ENCODE measurements at places on chromosomes 11 and 22. TPM values are rescaled to one million over a fixed set of nuclear protein-coding genes. Genes with fewer than 3 reads are reported as not detected.

GRCh38 chr11:122851366-122851966 is 13.2 kb downstream of the CRTAM start:
- peak; percentile 34 for DNase-seq

- no peak for DNase-seq
Observed at GRCh38 chr11:64507832-64508375, 83.1 kb upstream of the SLC22A12 start.

DNA sequence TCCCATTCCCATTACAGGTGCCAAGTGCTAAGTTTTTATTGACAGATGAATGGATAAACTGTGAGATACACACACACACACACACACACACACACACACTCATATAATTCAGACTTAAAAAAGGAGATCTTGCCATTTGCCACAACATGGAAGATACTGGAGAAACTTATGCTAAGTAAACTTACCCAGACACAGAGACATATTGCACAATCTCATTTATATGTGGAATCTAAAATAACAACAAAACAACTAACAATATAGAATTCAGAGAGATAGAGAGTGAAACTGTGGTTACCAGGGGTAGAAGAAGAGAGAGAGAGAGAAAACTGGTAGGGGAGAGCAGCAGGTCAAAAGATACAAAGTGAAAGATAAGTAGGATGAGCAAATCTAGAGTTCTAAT is 1.4 kb downstream of the MS4A6E start:
- DNase-seq, result no peak

- DNase-seq, result no peak
Observed at GRCh38 chr11:76083563-76084451, 122.5 kb downstream of the WNT11 start.

- no peak for DNase-seq
Observed at GRCh38 chr11:14266622-14267021, 92.4 kb downstream of the RRAS2 start.

- no peak for DNase-seq
Observed at GRCh38 chr11:61747192-61747966, 5.1 kb upstream of the MYRF start.

DNA sequence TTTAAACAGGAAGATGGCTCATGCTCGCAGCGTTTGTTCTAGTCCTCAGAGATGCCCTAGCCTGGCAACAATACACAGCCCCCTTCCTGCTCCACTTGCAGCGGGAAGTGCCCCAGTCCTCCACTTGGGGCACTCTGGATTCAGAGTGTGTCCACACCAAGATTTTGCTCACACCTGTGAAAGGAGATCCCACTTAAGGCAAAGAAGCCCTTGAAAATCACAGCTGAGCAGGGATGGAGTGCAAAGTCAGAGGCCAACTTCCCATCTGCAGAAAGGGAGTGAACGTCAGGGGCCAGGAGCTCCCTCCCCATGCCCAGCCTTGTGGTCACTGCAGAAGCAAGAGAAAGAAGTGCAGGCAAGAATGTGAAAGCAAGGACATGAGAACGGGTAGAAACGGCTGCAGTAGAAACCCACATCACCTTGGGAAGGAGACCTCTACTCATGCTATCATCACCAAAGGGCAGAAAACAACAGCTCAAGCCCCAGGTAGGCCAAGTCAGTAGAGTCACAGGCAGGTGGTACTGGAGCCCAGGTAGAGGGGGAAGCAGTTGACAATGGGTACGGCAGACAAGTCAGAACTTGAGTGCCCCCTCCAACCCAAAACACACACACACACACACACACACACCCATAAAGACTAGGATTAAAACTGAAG is 157.4 kb downstream of the BUD13 start:
- no peak for DNase-seq

DNA sequence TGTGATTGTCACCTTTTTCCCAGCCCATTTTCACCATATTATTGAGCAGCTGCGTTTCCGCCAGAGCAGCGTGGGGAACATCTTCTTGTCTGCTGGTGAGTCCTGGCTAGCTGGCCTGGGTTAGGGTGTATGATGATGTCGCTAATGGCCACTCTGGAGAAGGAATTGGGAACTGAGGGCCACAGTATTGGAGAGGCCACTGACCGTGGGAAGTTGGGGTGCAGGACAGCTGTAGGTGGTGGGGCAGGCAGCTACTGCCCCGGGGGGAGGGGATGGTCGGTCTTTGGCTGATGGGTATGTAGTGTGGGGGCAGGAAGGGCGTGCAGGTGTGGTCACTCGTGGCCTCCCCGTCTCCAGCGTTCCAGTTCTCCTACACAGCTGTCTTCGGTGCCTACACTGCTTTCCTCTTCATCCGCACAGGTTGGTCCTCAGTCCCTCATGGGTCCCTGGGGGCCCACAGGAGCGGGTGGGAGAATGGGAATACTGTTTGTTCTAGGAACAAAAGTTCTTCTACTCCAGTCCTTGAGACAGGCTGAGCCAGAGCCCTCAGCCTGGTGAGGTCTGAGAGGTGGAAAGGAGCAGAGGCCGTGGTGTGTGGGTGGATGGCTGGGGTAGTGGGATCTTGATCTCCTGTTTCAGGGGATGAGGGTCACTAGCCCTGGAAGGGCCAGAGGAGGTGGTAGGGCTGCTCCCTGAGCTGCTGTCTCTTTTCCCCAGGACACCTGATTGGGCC is 2.1 kb downstream of the RCE1 start:
- DNase-seq, result no peak

- no peak for DNase-seq
Observed at GRCh38 chr22:31340360-31340759, 5.8 kb downstream of the PATZ1 start.

DNA sequence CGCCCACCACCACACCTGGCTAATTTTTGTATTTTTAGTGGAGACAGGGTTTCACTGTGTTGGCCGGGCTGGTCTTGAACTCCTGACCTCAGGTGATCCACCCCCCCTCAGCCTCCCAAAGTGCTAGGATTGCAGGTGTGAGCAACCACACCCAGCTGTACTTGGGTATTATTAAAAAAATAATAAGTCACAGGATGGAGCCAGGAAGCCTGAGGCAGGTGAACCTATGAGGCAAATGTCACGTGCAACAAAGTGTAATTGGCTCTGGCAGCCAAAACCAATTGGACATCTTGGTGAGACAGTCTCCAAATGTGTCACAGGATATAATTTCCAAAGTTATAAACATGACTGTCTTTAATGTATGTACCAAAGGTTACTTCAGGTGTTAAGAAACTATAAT is 24.0 kb upstream of the MALAT1 start:
- DNase-seq, result no peak

DNA sequence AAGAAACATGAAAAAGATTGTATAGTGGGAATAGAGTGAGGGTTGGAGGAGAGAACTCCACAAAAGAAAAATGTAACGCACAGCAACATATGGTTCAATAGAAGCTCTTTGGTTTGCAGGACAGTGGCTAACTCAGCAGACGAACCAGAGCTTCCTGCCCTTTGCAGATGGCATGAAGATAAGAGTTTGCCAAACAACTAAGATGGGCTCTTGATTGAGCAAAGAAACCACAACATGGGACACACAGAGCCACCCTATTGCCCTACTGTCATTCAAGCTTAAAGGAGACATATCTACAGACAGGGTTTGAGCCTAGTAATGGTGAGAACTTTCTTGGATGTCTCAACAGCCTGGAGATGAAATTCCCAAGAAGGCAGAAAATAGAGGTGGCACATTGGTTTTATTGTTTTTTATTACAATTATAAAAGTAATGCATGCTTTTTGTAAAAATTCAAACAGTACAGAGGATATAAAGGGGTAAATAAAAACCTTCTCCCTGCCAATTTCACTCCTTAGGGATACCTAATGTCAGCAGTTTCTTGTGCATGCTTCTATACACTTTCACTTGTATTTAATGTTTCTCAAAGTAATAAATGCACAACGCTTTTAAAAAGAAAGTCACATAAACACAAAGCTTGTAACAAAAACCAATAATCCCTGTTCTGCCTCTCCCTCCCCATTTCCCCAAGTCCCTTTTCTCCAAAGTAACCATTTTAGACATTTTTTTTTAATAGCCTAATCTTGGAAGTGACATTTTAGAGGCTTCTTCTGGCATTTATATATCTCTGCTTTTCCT is 63.7 kb downstream of the COPB1 start:
- peak; percentile 16 for DNase-seq

DNA sequence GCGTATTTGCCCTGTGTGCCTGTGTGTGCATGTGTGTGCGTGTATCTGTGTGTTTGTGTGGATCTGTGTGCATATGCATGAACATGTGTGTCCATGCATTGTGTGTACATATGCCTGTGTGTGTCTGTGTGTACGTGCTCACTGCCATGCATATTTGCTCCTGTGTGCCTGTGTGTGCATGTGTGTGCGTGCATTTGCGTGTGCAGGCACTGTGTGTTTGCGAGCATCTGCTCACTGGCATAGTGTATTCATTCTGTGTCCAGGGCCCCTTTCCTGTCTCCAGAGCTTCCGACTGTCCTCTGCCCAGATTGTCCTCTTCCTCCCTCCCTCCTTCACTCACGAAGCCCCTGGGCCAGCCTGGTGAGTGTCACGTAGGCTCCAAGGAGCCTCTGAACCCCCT is 5.8 kb downstream of the EMID1 start:
- no peak for DNase-seq

DNA sequence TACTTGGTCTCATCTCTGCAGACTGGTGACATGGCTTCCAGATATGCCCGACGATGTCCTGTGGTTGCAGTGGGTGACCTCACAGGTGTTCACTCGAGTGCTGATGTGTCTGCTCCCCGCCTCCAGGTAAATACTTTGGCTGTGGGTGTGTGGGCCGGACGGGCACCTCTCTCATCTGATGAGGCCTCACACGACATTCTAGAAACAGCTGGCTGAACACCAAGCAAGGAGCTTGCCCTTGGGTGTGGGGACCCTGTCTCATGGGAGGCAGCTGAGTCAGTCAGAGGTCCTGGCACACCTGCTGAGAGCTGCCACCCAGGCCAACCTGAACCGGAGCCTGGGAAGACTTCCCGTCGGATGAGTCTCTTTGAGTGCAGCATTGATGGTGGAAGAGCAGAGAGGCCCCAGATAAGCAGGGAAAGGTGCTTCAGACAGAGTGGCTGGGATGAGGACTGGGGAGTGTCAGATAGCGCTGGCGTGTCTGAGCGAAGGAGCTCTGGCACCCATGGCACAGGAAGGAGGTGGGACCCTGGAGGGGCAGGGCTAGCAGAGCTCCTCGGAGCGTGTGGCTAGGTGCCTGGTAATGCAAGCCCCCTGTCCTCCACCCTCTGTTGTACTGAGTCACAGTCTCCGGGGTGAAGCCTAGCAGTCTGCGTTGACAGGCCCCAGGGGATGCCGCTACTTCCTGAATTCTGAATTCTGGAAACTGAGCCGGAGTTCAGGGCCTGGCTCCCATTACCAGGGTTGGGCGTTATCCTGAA is 10.4 kb upstream of the SAMM50 start:
- no peak for DNase-seq

DNA sequence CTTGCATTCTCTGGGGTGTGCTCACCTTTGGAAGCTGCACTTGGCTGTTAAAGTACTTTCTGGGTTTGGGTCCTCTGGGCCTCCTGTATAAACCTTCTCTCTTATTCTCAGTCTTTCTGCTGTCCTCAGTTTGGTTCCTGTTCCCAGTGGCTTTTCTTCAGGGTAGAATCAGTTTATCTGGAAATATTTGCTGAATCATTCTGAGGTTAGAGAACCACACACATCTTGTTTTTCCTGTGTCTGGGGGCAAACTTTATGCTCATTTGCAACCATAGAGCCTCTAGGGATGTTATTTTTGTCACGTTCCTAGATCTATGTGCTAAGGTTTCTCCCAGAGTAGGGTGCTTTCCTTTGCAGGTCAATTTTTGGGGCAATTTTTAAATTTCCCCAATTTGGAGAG is 224.3 kb upstream of the C11orf87 start:
- no peak for DNase-seq

GRCh38 chr11:34154059-34154875 is 48.8 kb downstream of the NAT10 start:
- DNase-seq, result no peak

DNA sequence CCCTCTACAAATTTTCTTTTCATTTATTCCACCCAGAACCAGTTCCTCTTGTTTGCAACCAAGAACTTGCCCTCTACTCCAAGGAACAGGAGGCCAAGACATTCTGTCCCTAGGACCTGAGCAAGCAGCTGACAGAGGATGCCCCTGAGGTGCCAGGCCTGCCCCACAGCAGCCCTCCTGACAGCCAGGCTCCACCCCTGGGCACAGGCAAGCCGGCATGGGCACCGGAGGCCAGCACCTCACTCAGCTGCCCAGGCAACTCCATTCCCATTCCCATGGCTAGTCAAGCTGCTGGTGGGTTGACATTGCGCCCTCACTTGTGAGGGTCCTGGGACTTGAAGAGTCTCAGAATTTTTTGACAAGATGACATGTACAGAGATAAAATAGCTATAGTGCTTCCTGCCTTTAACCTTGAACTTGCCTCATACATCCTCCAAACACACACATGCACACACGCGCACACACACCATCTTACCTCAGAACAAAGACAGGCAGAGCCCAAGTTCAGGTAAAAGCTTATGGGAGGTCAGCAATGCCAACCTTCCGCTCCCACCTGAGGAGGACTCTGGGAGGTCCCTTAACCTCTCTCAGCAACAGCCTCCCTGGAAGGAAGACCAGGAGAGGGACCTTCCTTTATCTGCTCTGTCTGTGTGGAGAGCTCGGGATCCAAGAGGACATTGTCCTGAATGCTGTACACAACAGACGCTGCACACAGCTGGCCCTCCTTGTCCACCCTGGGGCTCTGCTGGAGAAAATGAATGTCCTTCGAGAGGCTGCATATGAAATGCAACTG is 620.9 kb upstream of the CADM1 start:
- DNase-seq, result no peak

DNA sequence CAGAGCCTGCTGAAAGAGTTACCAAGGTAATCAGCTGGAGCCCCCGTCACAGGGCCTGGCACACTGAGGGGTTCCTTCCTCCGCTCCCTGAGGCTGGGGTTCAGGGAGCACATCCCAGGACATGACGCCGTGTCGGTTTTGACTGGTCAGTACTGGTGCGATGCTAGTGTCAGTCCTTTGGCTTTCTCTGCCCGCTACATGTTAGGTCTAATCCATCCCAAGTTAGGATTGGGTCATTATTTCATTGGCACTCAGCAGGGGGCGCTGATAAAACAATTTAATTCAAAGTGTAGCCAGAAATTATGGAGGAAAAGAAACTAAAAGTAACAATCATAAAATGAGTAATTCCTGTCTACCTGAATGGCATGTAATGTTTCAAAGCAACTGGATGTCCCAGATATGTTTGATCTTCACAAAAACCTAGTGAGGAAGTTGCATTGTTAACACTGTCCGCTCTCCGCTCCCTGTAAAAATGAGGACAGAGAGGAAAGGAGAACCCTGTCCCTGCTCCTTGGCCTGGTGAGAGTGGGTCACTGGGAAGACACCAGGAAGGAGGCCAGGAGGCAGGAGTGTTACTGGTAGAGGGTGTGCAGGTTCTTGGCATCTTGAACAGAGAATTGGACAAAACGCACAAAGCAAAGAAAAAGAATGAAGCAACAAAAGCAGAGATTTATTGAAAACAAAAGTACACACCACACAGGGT is 27.1 kb downstream of the TSKU start:
- peak; percentile 10 for DNase-seq

GRCh38 chr11:12489246-12489772 is 111.9 kb downstream of the PARVA start:
- DNase-seq, result no peak

GRCh38 chr22:17121233-17122195 is at the start of gene TMEM121B:
Gene TMEM121B, minus strand, starts transcription at chr22:17121360. Its CDS starts 233 bp downstream, at chr22:17121127.
- DNase-seq, result no peak

The TRMU gene
- 79.9 TPM for total RNA-seq

The ESAM gene
- 1.8 TPM for total RNA-seq

The JAML gene
- total RNA-seq, result 115 TPM

The BIRC3 gene
- total RNA-seq, result 197 TPM
